ENCODE measurements at places on chromosomes 1 and 21.

GRCh38 chr1:96364576-96364975 lies 357.0 kb upstream of the PTBP2 start:
- no peak for DNase-seq

- DNase-seq: no peak
Observed at GRCh38 chr1:117512728-117513321, 93.0 kb upstream of the TENT5C start.

DNA sequence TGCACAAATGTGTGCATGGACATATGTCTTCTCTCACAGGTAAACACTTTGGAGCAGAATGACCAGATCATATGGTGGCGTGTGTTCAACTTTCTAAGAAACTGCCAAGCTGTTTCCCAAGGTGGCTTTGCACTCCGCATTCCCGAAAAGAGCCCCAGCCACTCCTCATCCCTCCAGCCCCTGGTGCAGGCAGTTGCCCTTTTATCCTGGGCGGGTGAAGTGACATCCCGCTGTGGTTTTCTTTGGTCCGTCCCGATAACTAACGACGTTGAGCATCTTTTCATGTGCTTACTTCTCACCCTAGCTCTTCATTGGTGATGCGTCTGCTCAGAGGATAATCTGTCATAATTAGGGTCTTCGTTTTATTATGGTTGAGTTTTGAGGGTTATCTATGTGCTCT lies 612.5 kb downstream of the MATN1 start:
- no peak for DNase-seq

DNA sequence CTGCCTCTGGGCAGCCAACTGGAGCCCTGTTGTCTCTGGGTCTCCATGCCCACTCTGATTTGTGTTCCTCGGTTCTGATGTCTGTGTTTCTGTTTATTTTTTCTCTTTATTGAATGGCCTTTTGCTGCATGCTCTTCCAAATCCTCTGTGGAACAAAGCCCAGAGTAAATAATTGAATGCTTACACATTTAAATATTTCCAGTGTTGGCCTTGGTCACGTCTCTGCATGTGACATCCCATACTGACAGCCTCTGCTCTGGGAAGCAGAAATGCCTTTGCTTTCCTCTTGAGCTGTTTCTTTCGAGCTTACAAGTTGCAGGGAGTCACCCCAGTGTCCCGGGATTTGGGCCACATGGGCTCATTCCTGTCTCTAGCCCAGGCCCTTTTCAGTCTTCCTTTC lies 267.9 kb downstream of the PTPRU start:
- no peak for DNase-seq

All from activated naive CD8-positive, alpha-beta T cell treated with anti-CD3 and anti-CD28 coated beads, Interleukin-2, amount 50 U/mL, for 16 hours (primary cell).